ENCODE measurements at places on chromosomes 6 and 20.

- no peak for DNase-seq
Observed at GRCh38 chr6:143531720-143532499, 20.4 kb upstream of the FUCA2 start.

DNA sequence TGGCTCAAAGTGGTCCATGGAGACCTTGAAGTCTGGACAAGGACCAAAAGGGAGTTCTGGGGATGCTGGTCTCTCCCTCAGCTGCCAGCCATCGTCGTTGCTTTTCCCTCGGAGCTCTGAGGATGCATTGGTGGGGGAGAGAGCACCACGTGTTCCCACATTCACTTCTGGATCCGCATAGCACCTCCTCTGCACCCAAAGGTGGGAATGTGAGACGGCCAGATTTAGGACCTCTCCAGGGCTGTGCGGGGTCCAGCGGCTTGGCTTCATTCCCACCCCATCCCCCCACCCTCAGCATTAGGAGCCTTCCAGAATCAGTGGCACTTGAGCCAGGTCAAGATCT is 1.1 kb downstream of the EPB41L1 start:
- DNase-seq = no peak

GRCh38 chr6:110528101-110528929 is 51.9 kb upstream of the SLC22A16 start:
- peak; percentile 29 for DNase-seq

DNA sequence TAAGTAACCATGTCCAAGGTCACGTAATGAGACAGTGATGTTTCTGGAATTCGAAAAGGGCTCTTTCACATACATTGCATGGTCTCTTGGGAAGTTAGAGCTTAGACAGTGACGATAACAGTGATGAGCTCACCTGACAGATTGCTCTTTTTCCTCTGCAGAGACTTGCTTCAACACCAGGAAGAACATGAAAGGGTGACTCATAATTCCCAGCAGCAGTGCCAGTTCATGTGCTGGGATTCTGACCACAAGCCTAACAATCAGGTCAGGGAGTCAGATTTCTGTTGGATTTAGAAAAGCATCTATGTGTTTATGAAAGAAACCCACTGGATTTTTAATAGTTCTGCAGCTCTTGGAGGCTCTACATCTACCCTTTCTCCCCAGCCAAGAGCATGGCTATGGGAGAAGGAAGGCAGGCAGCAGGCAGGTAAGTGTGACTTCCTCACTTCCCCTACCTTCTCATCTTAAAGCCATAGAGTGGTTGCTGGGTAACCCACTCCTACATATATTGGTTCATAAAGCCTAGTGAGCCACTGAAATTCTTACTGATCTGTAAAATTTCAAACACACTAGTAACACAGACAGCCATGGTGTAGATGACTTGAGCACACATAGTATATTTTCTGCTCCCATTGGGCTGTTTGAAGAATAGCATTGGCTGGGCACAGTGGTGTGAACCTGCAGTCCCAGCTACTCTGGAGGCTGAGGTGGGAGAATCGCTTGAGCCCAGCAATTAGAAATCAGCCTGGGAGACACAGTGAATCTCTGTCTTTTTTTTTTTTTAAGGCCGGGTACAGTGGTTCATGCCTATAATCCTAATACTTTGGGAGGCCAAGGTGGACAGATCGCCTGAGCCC is 44.4 kb upstream of the LOC128125822 start:
- DNase-seq = no peak

DNA sequence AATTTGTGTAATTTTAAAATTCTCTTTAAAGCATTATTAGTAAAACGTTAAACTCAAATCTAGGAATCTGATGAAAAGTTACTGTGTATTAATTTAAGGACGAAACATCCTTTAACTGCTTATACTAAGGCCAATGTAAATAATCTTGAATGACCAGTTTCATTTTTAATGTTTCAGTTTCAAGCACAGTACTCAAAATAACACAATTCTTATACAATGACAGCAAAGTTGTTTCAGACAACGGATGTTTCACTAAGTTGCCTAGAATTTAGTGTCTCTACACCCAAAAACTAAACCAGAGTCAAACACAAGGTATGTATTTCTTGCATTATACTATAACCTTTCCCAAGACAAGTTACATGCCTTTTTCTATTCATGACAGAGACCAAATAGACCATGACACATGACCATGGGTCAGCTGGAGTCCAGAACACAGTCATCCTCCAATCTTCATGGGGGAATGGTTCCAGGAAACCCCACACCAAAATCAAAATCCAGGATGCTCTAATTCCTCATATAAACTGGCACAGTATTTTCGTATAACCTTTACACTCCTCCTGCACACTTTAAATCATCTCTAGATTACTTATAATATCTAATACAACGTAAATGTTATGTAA is 7.7 kb downstream of the PHIP start:
- DNase-seq = no peak

GRCh38 chr6:86949771-86950170 is 12.4 kb downstream of the HTR1E start:
- DNase-seq = no peak

- DNase-seq = no peak
Observed at GRCh38 chr6:74070711-74071110, 374.7 kb downstream of the CD109 start.

GRCh38 chr6:69098910-69099309 is 463.8 kb downstream of the ADGRB3 start:
- no peak for DNase-seq

DNA sequence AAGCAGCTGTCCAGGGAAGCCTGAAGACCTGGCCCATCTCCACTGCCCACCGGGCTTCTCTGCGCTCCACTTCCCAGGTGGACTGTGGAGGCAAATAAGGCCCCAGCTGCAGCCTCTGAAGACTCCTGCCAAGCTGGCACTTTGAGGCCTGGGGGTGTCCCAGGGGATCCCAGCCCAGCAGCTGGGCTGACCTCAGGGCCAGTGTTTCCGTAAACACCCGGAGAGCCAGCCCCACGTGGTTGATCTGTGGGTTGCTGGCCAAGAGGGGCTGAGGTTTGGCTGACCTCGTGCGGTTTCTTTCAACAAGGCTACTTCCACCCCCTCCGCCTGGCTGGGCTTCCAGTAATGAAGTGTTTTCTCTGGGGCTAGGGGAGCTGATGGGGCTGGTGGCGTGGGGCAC is 12.4 kb upstream of the CCN5 start:
- no peak for DNase-seq

DNA sequence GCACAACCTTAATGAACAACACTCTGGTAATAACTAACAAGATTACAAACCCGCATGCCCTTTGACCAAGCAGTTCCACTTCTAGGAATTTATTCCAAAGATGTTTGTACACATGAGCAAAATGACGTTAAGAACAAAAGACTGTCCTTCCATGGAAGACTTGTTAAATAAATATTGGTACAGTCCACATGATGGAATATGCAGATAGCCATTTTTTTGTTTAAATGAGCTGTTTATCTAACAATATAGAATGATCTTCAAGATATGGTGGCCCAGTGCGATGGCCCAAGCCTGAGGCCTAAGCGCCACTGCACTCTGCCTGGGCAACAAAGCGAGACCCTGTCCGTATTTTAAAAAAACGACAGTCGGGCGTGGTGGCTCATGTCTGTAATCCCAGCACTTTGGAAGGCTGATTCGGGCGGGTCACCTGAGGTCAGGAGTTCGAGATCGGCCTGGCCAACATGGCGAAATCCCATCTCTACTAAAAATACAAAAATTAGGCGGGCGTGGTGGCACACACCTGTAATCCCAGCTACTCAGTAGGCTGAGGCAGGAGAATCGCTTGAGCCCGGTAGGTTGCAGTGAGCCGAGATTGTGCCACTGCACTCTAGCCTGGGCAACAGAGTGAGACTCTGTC is 7.4 kb upstream of the AHCY start:
- DNase-seq = no peak

DNA sequence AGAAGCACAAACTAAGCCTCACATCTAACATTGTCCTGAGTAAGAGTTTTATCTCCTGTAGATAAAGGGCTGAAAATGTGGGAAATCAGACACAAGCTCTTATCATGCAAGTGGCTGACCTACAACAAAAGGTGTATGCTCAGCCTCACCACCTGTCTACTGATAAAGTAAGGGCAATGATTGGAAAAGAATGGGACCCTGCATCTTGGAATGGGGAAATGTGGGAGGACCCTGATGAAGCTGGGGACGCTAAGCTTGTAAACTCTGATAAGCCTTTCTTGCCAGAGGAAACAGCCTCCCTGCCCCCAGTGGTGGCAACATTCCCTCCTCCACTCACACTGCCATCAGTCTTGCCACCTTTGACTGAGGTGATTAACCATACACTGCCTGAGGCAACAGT is 166.6 kb downstream of the KHDRBS2 start:
- DNase-seq = no peak

DNA sequence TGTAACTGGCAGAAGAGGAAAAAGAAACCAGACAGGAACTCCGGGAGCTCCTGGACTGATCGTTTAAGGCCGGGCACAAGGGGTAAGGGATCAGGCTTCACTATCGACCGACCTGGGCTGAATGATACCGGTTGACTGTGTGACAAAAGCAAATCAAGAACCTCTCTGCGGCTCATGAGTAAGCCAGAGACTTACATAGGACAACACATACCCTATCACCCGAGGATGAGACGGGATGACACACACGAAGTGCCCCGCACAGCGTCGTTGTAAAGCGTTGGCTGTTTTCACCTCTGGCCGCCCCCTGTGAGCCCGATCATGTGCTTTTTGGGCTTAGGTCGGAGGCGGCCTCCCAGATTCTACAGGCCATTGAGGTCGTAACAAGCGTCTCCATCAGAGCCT is 695 bp upstream of the TGIF2 start:
- peak; percentile 87 for DNase-seq

- DNase-seq = peak; percentile 18
Observed at GRCh38 chr6:37860226-37860839, 40.8 kb downstream of the ZFAND3 start.

GRCh38 chr20:34949120-34949519 is 6.5 kb downstream of the GSS start:
- DNase-seq = no peak

DNA sequence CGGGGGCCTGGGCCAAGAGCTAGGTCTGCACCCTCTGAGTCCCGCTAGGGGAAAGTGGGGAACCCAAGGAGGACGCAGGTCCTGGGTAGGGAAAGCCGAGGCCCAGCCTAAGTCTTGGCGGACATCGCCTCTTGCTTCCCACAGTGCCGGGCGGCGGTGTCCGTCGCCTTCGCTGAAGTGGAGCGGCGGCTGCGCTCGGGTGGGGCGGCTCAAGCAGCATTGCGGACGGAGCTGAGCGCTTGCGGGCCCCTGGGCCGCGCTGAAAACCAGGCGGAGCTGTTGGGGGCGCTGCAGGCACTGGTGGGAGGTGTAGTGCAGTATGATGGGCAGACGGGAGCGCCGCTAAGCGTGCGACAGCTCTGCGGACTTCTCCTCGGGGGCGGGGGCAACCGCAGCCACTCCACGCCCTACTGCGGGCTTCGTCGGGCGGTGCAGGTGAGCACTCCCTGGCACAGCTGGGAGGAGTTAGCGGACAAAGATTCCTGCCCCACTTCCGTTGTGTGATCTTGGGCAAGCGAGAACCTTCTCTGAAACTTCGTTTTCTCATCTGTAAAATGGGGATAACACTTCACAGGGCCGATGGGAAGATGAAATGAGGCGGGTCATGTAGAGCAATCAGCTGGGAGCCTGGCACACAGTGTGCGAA is 4.2 kb downstream of the PRSS16 start:
- peak; percentile 61 for DNase-seq

DNA sequence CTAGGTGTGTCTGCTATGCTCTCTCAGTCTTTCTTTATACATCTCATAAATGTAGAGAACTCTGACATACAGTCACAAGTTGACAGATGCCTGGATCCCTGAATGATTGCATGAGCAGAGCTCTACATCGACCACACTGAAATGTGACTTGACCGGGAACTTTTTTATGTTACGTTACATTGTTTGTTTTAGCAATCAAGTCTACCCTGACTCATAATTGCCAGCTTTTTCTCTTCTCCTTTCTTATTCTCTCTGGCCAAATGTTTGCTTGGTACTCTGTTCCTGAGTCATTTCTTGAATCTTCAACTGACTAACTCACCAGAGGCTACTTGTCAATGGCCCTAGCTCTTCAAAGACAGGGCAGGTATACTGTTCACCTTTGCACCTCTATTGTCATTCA is 213.6 kb upstream of the DTNBP1 start:
- no peak for DNase-seq

GRCh38 chr20:3767110-3767426 is 485 bp downstream of the ADISSP start:
- no peak for DNase-seq

- no peak for DNase-seq
Observed at GRCh38 chr6:52707963-52708680, 37.2 kb downstream of the TMEM14A start.

GRCh38 chr6:36826520-36827227 is 12.6 kb downstream of the CPNE5 start:
- peak; percentile 15 for DNase-seq

- no peak for DNase-seq
Observed at GRCh38 chr6:139847457-139847813, 473.0 kb upstream of the CITED2 start.

DNA sequence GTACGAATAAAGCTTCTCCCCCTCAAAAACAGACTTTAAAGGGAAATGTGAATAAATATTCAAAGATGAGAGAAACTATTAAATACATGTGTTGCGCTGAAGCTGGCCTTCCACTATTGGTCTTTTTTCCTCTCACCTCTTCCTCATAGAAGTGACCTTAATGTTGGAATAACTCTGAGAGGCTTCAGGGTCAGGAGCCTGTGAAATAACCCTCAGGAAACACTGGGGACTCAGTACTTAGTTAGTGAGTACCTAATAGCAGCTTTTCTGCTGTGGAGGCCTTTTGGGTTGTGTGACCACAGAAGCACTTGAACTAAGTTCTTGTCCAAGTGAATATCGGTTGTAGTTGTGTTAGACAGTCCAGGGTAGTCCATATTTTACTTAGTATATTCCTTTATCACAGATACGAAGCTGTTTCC is 799 bp upstream of the SHPRH start:
- DNase-seq = no peak

- peak; percentile 98 for DNase-seq
Observed at GRCh38 chr6:125956506-125957390, at the start of gene HINT3. TSS of gene HINT3 (plus strand) at chr6:125956770. CDS start at chr6:125956978, 208 bp downstream.

GRCh38 chr20:53493311-53493857 is 100.3 kb downstream of the ZNF217 start:
- DNase-seq = no peak

GRCh38 chr6:37576336-37576737 is 76.6 kb upstream of the CCDC167 start:
- DNase-seq = no peak

DNA sequence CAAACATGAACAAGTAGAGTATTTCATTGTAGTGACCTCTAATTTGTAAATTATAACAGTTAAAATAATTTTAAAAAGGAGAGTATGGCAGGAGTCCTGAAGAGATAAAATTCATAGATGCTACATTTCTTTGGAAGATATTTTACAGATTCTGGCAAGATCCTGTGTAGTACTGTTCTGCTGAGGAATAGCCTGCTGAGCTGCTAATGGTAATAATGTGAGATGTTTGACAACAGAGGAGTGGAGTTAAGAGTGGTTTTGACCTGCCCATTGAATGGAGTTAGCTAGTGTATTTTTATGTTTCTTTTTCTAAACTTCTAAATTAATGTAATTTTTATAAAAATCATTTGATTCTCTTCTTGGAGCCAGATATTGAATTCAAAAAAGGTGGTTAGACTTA is 11.8 kb downstream of the CLVS2 start:
- DNase-seq = no peak
